ENCODE measurements at places on chromosomes 5 and 9. TPM values are rescaled to one million over a fixed set of nuclear protein-coding genes. Genes with fewer than 3 reads are reported as not detected.

GRCh38 chr5:150989695-150990094 is 30.7 kb upstream of the GPX3 start:
- peak; percentile 9 for DNase-seq

DNA sequence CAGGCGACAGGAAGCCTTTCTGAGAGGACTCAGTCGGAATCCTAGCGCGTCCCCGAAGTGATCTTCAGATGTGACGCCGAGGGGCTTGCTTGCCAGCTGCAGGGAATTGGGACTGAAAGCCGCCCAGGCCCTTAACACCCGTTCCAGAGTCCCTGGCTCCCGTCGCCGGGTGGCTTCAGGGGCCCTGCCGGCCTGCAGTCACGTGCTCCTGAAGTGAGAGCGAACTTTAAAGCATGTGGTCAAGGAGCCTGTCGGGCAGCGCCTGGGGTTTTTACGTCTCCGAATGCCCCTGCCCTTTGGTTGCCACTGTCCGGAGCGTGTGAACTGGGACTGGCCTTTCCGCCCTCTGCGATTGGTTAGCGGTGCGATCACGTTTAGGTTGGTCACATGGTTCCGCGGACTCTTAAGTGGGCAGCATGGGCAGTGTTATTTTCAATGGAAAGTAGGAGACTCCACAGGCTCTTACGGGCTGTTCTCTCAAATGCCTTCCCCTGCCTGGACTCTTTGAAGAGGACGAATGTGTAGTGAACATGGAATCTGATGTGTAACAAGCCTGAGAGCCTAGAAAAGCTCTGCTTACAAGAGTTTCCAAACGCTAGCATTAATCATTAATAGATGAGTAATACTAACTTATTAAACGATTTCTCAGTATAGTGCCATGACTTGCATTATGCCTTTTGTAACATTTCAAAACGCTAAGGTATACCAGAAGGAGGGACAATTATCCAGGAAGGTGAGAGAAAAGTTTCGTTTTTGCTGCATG is 1.9 kb downstream of the VLDLR start:
- no peak for DNase-seq

DNA sequence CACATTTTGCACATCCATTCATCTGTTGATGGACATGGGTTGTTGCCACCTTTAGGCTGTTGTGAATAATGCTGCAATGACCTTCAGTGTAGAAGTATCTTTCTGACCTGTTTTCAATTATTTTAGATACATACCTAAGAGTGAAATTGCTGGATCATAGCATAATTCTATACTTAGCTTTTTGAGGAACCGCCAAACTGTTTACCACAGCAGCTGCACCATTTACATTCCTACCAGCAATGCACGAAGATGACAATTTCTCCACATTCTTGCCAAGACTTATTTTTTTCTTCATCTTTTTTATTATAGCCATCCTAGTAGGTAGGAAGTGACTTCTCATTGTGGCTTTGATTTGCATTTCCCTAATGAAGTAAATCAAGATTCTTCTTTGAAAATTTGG is 36.5 kb upstream of the ASTN2 start:
- no peak for DNase-seq

DNA sequence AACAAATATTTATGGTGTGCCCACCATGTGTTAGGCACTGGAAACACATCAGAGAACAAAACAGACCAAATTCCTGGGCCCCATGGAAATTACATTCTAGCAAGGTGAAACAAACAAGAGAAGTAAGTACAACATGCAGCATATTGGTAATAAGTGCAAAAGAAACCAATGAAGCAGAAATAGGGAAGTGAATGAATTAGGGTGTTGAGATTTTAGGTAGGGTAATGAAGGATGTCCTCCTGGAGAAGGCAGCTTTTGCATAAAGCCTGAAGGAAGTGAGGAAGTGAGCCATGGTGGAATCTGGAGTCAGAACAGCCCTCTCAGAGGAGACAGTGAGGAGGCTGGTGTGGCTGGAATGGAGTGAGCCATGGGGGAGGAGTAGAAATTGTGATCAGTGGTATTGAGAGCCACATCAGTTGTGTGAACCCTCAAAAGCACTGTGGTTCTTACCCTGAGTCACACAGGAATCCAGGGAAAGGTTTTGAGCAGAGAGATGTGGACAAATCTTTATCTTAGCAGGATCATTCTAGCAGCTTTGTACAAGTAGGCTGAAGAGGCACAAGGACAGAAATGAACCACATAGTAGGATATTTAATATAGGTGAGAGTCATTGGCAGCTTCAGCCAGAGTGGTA is 52.7 kb upstream of the ARL15 start:
- no peak for DNase-seq

The ESM1 gene
- total RNA-seq = 0.87 TPM

DNA sequence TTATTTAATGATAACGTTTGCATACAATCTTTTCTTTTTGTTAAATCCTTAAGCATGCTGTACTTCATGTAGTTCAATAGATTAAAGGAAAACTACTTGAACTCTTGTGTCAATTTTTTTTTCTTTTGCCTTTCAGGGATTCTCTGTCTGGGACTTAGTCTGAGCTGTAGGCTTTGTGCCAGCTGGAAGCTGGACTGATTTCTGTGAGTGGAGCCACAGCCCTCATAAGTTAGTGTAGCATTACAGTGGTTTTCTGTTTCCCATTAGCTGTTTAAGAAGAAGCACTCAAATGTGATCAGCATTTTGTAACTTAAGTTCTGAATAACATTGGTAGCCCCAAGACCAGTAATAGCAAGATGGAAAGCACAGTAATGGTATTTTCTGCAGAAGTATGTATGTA is 330.6 kb upstream of the MEF2C start:
- DNase-seq = no peak

DNA sequence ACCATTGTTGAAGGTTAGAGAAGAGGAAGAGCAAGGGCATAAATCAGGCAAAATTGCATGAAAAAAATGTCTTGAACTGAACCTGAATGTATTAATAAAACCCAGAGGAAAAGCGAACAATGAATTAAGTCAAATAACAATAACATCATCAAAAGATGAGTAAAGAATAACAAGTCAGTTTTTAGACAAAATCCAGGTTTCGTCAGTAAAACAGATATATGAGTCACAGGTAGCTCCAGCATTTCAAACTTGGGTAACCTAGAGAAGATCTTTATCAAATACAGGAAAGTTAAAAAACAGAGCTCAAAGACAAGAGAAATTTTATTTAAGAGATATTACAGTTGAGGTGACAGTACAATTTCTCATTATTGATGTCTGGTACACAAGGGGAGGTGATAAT is 332.4 kb downstream of the EFNA5 start:
- DNase-seq = no peak

DNA sequence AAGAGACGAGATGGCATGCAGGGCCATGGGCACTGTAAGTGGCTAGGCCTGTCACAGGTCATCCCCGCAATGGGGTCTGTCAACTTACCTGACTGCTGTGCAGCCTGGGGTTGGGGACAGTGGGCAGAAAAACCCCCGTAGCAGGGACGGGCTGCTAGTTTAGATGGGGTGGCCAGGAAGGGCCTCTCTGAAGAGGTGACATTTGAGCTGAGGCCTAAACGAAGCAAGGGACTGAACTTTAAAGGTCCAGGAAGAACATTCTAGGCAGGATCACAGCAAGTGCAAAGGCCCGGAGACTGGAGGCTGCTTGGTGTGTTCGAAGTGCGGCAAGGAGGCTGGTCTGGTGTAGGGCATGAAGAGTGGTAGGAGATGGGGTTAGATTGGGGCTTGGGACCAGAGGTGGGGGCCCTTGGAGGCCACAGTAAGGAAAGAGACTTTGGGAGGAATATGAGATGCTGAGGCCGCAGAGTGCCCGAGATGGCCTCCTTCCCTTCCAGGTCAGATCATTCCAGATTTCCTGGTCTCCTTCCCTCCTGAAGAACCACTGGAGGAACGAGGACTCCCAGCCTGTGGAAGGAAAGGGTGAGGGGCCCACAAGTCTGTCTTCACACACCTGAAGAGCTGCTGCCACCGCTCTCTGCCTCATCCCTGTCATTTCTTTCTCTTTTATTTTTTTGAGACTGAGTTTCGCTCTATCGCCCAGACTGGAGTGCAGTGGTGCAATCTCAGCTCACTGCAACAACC is 37.9 kb upstream of the SH3PXD2B start:
- DNase-seq = no peak

DNA sequence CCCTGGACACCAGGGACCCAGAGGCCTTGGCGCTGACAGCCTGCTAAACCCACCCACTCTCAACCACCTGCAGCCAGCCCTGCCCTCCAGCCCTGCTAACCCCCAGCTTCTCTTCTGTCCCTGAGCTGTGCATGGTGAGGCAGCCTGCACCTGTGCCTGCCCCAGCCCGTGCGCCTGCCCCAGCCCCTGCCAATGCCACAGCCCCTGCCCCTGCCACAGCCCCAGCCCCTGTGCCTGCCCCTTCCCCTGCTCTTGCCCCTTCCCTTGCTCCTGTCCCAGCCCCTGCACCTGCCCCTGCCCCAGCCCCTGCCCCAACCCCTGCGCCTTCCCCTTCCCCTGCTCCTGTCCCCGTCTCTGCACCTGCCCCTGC is 43.3 kb upstream of the IRX4 start:
- DNase-seq = no peak

DNA sequence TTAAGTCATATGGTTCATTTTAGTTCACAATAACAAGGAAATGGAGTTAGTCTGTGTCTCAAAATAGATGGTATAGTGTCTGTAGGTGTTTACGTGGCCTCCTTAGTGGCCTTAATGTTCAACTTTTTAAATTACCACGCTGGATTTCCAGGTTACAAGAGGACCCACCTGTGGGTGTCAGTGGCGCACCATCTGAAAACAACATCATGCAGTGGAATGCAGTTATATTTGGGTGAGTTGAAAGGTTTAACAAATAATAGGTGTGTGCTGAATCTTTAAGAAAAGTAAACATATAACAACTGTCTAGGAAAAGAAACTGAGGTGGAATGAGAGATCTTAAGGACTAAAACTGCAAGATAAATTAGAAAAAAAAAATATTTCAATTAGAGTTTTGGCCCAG is 2.9 kb downstream of the UBE2B start:
- DNase-seq = peak; percentile 43

The PCDHB3 gene
- not detected for total RNA-seq

DNA sequence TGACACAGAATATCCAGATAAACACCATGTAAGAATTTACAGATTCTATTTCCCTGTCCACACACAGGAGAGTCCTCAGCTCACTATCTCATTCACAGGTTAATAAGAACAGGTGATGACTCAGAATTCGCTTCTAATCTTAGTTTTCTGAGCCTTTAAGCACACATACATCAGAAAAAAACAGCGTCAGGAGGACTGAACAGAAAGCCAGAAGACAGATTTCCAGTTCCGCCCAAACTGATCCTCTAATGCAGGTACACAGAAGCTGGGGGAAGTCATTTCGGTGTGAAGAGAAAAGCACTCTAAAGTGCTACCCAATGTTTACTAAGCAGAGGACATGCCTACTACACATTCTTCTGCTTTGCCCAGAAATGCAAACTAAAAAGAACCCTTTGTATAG is 1.6 kb downstream of the CEMIP2 start:
- peak; percentile 58 for DNase-seq

- DNase-seq = no peak
These were observed 25.5 kb upstream of the TAS2R1 start for GRCh38 chr5:9655641-9656040.

GRCh38 chr5:149853701-149854100 is 90.9 kb downstream of the PDE6A start:
- DNase-seq = no peak

The ELOVL7 gene
- 2.6 TPM for total RNA-seq

The HACD4 gene
- total RNA-seq = 16.5 TPM

The MEGF10 gene
- total RNA-seq = not detected

All from natural killer cell (primary cell).